ENCODE measurements at places on chromosomes 2 and 18.

DNA sequence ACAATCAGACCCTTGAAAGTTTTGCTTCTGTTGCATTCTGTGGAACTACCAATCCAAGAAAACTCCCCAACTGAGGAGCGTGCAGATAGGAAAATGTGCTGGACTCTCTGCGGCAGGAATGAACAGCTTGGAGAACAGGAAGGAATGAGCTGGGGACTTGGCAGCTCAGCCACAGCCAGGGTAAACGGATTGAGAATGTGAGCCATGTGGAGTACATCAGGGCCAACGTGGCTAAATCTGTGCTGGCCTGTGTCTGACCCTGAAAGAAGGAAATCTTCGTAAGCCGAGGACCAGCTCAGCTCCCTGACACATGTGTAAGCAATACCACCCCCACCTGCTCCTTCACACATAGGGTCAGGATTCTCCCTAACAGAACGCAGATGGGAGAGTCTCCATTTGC lies 1023.7 kb downstream of the BCL11A start:
- DNase-seq, result no peak

- no peak for DNase-seq
Observed at GRCh38 chr2:119753041-119753929, 6.4 kb upstream of the PTPN4 start.

DNA sequence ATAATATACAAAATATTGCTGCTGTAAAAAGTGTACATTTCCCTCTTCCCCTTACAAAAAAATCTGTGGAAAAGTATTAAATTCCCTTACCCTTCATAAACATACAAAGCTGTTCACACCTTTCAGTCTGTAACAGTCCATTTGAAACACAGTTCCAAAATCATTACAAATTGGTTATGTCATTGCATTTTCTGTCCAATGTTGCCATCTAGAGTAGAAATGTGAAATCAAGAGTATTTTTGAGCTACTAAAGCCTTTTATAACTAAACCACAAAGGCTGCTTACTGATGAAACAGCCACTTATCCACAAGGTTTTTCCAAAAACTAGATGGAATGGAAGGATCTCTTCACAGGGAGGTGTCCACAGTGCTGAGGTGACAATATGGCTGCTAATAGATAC lies 72.5 kb downstream of the SS18 start:
- no peak for DNase-seq

DNA sequence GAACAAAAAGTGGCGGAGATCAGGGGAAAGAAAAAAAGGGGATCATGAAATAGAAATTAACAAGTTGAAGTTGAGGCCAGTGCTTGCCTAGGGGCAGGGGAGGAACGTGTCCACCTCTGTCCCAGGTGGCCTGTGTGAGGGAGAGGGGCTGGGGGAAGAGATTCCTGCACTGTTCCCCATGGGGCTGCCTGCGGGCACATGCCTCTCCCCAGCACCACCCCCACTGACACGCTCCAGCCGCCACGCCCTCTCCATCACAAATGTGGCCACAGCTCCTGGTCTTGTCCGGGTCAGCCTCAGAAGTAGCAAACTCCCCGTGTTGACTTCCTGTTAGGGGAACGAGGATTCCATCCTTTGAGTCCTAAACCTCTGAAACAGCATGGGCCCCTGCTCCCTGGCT lies 161.2 kb downstream of the GLI2 start:
- no peak for DNase-seq

DNA sequence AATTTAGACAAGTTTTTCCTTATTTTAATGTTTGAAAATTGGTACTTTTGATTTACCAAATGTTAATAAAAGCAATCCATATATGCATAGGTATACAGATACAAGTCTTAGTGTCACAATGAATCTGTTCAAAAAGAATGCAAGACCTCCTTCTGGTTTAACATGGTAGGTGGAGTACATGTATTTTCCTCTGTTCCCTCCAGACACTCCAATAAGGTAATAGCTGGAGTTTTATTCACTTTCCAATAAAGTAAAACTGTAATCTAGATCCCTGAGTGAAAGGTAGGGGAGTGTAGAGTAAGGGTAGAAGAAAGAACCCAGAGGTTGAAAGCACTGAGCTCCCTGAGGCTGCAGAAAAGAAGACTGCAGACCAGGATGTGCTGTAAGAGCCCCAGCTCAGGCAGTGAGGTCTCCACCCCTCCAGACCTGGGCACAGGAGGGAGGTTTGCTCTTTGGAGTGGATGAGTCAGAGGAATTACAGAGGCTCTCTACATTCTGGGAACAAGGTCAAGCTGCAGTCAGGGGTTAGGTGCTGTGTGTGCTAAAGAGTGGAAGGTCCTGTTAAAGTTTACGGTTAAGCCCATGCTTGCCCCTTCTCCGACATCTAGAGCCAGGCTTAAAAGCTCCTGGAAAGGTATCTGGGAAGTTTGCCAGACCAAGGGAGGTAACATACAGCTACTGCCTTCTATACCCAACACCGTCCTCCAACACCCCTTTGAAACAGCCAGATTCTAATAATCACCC lies 27.6 kb upstream of the STAT1 start:
- no peak for DNase-seq

GRCh38 chr2:59882279-59882678 lies 671.2 kb downstream of the BCL11A start:
- DNase-seq, result no peak

DNA sequence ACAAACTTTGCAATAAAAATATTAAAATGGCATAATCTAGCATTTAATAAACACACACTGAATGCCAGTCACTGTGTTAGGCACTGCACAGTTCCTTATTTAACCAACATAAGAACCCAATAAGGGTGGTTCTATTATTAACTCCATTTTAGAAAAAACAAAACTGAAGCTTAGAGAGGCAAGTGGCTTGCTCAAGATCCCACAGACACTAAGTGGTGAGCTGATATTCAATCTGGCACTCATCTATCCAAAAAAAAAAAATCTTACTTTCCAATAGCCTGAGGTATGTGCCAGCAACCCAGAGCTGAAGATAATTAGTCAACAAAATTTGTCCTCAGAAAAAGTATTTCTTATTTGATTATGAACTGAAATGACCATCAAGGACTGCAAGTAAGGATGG lies 799 bp downstream of the CYTIP start:
- no peak for DNase-seq

DNA sequence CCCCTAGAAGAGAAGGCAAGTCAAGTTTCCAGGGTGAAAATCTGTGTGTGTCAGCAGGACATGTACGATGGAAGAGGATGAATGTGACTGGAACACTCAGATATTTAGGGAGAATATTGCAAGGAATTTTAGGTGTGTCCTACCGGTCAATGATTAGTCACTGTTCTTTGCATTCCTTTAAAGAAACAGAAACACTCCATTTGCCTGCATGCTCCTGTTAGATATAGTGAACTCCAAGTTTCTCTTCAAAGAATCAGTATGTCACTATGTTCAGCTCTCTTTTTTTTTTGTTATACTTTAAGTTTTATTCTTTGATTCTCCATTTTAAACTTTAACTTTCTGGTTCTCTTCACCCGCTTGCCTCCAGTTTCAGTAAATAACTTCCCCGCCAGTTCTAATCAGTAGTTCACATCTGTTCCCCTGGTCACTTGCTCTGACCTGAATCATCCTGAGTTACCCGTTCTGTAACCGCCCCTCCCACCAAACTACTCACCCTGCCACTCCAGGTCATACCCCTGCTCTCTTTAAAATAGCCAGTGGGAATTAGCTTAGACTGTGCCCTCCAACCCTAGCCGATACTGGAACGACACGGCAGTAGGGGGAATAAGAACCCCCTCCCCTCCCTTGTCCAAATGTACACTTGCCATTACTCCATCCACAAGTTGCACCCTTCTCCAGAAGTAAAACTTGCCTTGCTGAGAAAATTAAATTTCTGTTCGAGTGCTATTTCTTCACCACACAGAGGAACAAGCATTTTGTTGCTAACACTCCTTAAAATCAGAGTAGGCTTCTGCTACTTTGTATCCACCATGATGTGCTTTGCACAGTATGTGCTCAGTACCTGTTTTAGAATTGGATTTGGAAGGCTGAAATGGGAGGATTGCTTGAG lies 268.4 kb downstream of the METTL4 start:
- no peak for DNase-seq

DNA sequence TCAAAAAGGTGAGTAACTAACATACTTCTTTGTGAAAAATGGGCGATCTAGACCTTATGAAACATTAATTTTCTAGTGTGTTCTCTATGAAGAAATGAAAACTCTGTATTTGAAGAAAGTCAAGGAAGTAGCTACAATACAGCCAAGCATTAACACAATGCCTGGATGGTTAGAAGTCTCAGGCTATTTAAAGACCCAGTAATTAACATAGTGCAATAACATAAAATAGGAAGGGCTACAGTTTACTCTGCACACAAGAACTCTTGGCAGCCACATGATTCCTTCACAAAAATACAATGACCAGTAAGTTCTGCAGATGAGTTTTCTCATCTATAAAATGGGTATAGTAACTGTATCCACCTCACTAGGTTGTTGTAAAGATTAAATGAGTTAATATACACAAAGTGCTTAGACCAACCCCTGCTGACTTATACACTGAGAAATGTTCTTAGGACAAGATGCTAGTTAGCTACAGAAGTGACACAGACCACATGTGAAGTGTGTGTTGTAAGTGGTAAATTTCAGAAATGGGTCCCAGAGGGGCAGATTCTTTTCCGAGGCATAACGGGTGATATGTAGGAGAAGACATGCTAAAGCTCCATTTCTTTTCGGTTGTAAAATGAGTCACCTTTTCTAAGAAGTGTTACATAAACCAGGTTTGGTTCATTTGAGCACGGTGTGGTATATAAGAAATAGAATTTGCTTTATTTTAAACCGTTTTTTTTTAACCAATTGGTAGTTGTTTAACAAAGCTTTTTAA lies 61.8 kb downstream of the CXCR4 start:
- DNase-seq, result no peak

DNA sequence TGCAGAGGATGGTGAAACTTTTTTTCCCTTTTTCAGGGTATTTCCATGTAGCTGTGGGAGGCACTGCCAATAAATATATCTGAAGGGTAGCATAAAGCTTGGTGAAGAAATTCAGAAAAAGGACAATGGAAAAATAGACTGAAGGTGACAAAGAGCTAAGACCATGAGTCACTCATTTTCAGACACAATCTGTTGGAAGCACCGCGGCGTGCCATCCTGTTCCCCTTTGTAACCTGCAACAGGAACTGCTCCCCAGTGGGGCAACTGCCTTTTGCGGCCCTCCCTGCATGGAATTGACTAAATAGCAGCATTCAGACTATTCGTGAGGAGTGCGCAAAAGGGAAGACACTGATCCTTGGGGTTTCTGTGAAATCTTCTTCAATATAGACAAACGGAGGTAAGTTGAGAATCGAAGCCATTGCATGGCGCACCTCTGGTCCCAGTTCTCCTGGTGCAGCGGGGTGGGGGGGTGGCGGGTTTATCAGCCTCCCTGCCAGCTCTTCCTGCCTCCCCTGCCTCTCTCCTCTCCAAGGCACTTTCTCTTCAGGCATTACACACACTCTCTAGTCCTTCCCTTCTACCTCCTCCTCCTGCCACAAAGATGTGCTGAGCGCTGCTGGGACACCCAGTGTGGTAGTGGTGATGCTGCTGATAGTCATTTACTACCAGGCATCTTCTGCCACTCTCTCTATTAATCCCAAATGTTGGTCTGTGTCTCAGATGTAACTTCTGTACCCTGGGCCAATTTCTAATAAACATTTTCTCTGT lies 126.2 kb upstream of the TMEM200C start:
- no peak for DNase-seq

DNA sequence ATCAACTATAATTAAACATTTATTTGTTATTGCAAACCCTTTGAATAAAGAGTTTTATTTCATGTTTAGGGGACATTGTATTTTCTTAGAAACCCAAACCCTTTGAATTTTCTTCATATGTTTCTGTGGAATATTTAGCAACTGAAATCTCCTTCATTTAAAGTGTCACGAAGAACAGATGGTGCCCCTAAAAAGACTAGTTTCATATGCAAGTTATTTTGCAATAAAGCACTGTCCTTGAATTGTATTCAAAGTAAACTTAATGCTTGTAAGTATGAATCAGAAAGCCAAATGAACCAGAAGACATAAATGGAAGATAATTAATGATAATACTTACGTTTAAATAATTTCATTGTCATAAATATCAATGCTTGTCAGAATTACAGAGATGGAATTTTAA lies 151.9 kb upstream of the CWC22 start:
- DNase-seq, result no peak

GRCh38 chr2:85663594-85664565 lies 4.1 kb downstream of the SFTPB start:
- no peak for DNase-seq

Measured in activated naive CD8-positive, alpha-beta T cell treated with anti-CD3 and anti-CD28 coated beads, Interleukin-2, amount 10 ng/mL, durations not matched to agents 7 days and 5 days (primary cell).